ENCODE measurements at places on chromosomes 5 and 9. TPM values are rescaled to one million over a fixed set of nuclear protein-coding genes. Genes with fewer than 3 reads are reported as not detected.

The CAMK2A gene
- not detected for total RNA-seq

The PHYHD1 gene
- total RNA-seq: 6.9 TPM

The WDR38 gene
- not detected for total RNA-seq

The PTGDS gene
- total RNA-seq: not detected

The BASP1 gene
- total RNA-seq: 1.5 TPM

The ZNF879 gene
- 23.5 TPM for total RNA-seq

The IL33 gene
- not detected for total RNA-seq

- peaks cover 3% of the 10 kb centered on the region for H3K27me3 ChIP-seq
- H3K27ac ChIP-seq: no peak overlapping the region
- DNase-seq: no peak
- no peaks in the 10 kb centered on the region for H3K36me3 ChIP-seq
Measured at GRCh38 chr9:115015018-115015635, 84.7 kb upstream of the TNFSF8 start.

DNA sequence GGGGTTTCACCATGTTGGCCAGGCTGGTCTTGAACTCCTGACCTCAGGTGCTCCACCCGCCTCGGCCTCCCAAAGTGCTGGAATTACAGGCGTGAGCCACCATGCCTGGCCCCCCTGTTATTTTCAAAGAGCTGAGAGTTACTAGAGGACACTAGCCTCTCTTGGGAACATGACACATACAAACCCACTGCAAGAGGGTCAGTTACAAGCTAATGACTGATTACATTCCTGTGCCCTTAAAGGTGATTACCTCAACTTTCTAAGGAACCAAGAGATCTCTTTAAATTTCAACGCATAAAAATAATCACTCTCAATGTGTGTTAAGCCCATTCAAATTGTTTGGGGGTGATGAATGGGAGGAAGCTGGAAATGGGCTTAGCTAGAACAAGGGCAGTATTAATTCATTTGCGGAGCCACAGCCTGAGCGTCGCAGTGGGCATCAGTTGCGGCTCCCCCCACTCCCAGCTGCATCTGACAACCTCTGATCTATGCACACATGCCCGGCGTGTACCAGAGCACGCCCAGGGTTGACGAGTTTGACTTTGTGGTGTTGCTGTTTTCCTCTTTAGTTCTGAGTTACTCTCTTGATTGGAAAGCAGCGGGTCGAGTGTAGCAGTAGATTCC is 146.9 kb downstream of the GOLPH3 start:
- H3K4me1 ChIP-seq: peaks cover 4% of the 10 kb centered on the region
- H3K36me3 ChIP-seq: no peaks in the 10 kb centered on the region
- H3K27ac ChIP-seq: no peak overlapping the region
- DNase-seq: no peak
- H3K4me3 ChIP-seq: no peak overlapping the region

DNA sequence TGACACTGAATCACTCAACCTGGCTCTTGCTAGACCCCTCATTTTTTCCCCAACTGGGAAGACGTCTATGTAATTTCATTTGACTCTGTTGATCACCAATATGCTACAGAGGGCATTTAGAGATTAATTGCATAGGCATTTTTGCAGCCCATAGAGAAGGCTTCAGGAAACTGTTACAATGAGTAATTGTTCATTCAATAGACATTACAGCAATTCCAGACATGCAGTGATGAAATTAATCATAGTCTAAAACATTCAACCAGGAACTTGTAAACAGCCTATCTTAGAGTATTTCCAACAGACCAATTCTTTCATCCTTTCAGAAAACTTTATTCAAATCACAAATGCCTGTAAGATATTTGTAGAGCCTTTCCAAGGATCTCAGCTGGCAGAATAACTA is 122.3 kb downstream of the MARCHF11 start:
- H3K4me3 ChIP-seq: no peak overlapping the region
- no peaks in the 10 kb centered on the region for H3K4me1 ChIP-seq
- DNase-seq: no peak
- H3K27me3 ChIP-seq: no peaks in the 10 kb centered on the region

DNA sequence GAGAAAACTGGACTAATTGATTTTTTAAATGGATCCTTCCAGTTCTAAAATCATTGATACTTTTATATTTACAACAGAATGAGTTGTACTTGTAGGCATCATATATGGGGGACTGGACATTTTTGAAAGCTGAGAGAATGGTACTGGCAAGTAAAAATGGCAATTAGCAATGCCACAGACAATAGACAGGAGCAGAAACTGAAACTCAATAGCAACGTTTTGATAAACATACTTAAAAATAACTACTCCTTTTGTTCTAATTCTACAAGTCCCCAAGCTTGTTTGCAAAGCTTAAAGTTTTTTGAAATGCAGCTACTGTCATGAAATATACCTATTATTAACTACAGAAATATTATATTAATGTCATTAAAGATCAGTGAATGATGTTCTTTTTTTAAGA is 52.8 kb upstream of the FBXL7 start:
- no peak overlapping the region for H3K27ac ChIP-seq
- H3K4me3 ChIP-seq: no peak overlapping the region
- no peaks in the 10 kb centered on the region for H3K4me1 ChIP-seq
- H3K27me3 ChIP-seq: no peaks in the 10 kb centered on the region
- H3K36me3 ChIP-seq: no peaks in the 10 kb centered on the region

DNA sequence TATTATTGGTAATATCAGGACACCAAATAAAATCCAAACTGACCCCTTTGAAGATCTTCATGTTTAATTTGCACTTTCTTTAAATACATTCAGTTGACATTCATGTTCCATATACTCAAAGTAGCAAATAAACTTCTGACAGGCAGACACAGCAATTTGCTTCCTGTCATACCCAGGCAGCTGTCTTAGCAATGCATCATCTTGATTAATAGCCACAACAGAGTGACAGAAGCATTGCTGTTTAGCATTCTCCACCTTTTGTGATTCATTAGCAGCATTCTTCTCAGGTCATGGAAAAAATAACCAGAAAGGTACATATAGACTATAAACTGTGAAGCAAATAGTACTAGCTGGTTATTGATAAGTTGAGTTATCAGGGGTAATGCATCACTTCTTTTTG is 366.8 kb downstream of the CYLC2 start:
- H3K36me3 ChIP-seq: no peaks in the 10 kb centered on the region
- no peak for DNase-seq
- no peak overlapping the region for H3K27ac ChIP-seq
- no peak overlapping the region for H3K4me3 ChIP-seq
- no peaks in the 10 kb centered on the region for H3K27me3 ChIP-seq

DNA sequence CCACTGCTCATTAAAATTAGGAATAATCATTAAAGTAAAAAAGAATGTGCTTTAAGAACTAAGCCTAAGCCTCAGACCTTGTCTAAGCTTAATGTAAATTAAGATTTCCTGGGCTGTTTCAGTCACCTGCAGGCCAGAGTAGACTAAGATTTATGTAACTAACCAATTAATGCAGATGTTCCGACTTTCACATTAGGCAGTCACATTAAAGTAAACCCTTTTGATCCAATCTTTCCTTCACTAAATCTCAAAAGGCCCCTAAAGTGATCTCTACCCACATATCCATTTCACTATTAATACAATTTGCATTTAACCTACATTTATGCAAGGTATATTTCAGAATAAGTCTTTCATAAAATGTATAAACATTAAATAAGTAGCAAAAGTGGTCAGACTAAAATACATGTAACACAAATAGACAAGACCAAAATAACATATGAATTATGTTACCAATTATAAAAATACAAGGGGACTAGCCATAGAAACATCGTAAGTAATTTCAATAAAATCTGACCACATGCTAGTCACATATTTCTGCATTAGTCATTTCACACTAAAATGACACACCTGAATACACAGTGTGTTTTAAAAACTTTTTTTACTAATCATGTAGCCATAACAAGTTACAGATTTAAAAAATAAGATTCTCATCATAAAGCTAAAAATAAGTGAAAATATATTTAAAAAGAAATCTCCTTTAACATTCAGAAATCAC is 7.7 kb downstream of the NR3C1 start:
- H3K27ac ChIP-seq: peak overlapping the region; percentile 5
- H3K27me3 ChIP-seq: no peaks in the 10 kb centered on the region

- no peak overlapping the region for H3K27ac ChIP-seq
- H3K36me3 ChIP-seq: no peaks in the 10 kb centered on the region
- no peak for DNase-seq
- H3K4me3 ChIP-seq: no peak overlapping the region
- peaks cover 18% of the 10 kb centered on the region for H3K4me1 ChIP-seq
Measured at GRCh38 chr9:137280474-137281344, 3.2 kb downstream of the TOR4A start.

GRCh38 chr5:31287985-31288384 is 94.5 kb downstream of the CDH6 start:
- no peak for DNase-seq
- no peak overlapping the region for H3K27ac ChIP-seq
- no peaks in the 10 kb centered on the region for H3K36me3 ChIP-seq
- no peak overlapping the region for H3K4me3 ChIP-seq
- no peaks in the 10 kb centered on the region for H3K4me1 ChIP-seq
- H3K27me3 ChIP-seq: peaks cover 2% of the 10 kb centered on the region

DNA sequence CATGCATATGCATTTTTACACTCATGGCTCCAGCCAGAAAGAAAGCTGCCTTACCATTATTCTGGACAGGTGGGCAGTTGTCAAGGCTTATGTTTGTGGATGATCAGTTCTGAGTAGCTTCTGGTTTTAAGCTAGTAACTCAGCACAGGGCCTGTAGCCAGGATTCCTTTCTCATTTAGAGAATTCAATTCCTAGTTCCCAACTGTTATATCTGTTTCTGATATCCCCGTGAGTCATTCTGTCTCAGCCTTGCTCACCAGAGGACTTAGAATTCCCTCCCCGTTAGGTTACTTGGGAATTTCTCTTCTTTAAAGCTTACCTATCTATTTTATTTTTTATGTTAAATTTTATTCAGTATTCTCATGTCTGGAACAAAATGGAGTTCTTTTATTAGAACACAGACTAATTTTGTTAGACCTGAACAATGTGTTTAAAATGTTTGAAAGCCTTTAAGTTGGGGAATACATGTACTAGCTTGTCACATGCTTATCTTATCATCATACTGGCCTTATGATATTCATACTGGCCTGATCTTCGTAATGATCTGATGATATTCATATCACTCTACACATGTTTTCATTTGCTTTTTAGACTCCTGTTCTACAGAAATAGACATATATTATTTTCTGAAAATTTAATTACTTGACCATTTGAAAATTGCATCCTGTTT is 47.1 kb downstream of the CAST start:
- peaks cover 45% of the 10 kb centered on the region for H3K4me1 ChIP-seq
- peaks cover 8% of the 10 kb centered on the region for H3K36me3 ChIP-seq
- no peak overlapping the region for H3K4me3 ChIP-seq
- no peak overlapping the region for H3K27ac ChIP-seq

DNA sequence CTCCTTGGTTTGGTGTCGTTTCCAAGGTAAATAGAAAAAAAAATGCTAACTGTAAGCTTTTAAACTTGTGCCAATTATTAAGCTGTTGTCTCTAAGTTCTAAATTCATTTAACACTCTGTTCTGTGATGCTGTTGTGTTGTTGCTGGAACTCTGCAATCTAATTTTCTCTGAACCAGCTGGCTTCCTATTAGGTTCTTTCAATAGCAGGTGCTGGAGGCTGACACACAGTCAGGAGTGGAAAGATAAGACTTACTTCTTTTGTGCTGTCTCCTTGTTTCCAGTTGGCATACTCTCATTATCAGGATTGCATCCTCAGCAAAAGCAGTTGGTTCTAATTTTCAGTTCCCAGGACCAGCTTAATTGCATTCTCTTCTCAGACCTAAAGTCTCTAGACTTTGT is 1252.6 kb upstream of the NUDT12 start:
- no peak overlapping the region for H3K4me3 ChIP-seq
- H3K4me1 ChIP-seq: no peaks in the 10 kb centered on the region
- DNase-seq: no peak
- H3K27ac ChIP-seq: no peak overlapping the region
- no peaks in the 10 kb centered on the region for H3K27me3 ChIP-seq
- H3K36me3 ChIP-seq: no peaks in the 10 kb centered on the region

GRCh38 chr5:61071526-61071925 is 90.7 kb downstream of the SMIM15 start:
- no peaks in the 10 kb centered on the region for H3K27me3 ChIP-seq
- H3K36me3 ChIP-seq: peaks cover 25% of the 10 kb centered on the region
- H3K4me3 ChIP-seq: no peak overlapping the region
- peaks cover 2% of the 10 kb centered on the region for H3K4me1 ChIP-seq

- H3K4me3 ChIP-seq: no peak overlapping the region
- H3K36me3 ChIP-seq: no peaks in the 10 kb centered on the region
- DNase-seq: no peak
- H3K27me3 ChIP-seq: no peaks in the 10 kb centered on the region
Measured at GRCh38 chr5:76199336-76200318, 116.4 kb downstream of the SV2C start.

DNA sequence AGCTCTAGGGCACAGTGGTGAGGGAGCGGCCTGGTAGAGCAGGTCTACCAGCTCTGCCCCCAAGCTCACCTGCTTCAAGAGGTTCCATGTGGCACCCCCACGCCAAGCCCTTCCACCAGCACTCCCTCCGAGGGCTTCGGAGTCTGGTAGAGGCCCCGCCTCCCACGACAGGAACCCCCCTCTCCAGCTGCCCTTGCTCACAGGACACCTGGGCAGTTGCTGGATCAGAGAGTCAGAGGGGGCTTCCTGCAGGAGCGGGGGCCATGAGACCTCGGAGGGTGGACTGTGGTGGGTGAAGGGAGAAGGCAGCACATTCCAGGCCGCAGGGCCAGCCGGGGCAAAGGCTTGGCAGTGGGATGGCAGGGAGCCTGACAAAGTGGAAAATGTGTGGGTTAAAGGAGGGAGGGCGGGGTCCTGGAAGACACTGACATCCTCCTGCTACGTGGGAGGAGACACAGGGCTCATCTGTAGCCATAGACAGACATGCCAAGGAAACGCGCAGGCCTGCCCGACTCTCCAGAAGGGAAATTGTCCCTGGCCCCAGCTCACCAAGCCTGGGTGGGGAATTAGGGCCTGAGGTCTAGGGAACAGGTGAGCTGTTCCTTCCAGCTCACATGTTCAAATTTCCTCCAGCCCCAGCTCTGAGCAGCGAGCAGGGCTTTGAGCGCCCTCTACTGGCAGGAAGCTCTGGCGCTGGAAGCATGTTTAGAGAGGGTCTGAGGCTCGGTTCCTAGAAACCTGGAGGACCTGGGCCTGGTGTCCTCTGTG is 74.2 kb downstream of the NTNG2 start:
- H3K27me3 ChIP-seq: no peaks in the 10 kb centered on the region
- peak overlapping the region; percentile 70 for H3K27ac ChIP-seq
- DNase-seq: peak; percentile 85
- no peak overlapping the region for H3K4me3 ChIP-seq
- H3K36me3 ChIP-seq: no peaks in the 10 kb centered on the region

- H3K36me3 ChIP-seq: no peaks in the 10 kb centered on the region
- peaks cover 18% of the 10 kb centered on the region for H3K4me1 ChIP-seq
- no peak overlapping the region for H3K27ac ChIP-seq
- no peak for DNase-seq
Measured at GRCh38 chr5:123033157-123033671, 3.3 kb downstream of the PPIC start.

GRCh38 chr9:6424940-6425339 is 11.9 kb downstream of the UHRF2 start:
- H3K4me1 ChIP-seq: peaks cover 20% of the 10 kb centered on the region
- H3K36me3 ChIP-seq: peaks cover 69% of the 10 kb centered on the region
- no peak for DNase-seq

Data from naive thymus-derived CD8-positive, alpha-beta T cell (primary cell).